ENCODE measurements at places on chromosomes 2 and 18.

DNA sequence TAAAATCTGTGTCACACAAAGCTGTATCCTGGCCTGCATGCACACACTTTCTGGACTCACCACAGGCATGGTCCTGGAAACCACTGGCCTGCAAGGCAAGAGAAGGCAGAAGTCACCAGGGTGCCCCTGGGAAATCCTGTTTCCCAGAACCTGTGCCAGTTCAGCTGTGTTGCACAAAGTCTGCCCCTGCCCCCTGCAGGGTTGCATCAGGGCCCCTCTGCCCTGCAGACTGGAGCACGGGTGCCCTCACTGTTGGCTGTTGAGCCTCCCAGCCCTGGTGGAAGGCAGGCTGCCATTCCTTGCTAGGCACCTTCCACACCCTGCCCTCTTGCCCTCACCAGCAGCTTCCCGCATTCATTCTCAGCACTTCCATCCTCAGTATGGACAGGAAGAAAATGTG lies 18.0 kb upstream of the TUBB6 start:
- peaks cover 62% of the 10 kb centered on the region for H3K27me3 ChIP-seq
- peaks cover 3% of the 10 kb centered on the region for H3K4me1 ChIP-seq
- H3K36me3 ChIP-seq = no peaks in the 10 kb centered on the region
- H3K4me3 ChIP-seq = no peak overlapping the region

DNA sequence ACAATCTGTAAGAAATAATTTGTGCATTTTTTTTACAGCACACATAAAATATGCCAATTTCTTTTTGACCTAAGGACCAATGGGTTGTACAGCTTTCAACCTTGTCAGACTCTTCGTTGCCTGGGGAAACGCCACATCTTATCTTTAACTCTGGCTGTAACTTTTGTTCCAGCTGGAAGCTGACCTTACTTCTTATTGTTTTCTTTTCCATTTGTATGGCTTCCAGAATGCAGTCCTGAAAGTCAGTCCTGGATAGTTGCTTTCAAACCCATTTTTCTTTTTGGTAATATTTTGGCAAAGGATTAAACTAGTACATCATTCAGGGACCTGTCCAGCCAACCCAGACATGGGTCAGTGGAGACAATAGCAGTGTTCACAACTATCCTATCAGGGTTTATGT lies 686.5 kb upstream of the CDH2 start:
- DNase-seq = no peak
- no peaks in the 10 kb centered on the region for H3K27me3 ChIP-seq
- no peak overlapping the region for H3K4me3 ChIP-seq
- H3K4me1 ChIP-seq = no peaks in the 10 kb centered on the region
- no peaks in the 10 kb centered on the region for H3K36me3 ChIP-seq
- H3K27ac ChIP-seq = no peak overlapping the region

DNA sequence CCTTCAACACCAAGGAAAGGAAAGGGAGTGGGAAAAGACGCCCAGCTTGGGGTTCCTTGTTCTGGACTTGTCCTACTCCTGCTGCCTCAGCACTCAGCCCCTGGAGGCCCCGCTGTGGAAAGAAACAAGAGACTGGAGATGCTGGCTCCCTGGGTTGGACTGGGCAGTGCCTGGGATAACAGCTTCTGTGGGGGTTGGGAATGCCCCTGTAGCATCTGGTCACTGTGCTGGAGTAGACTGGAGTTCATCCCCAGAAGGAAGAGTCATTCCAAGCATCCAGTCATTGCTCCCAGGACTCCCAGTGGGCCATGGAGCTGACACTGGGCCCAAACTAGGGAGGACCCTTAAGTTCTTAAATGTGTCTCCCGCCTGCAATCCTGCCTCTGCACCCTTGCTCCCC lies 129.3 kb upstream of the HAAO start:
- no peak overlapping the region for H3K4me3 ChIP-seq
- H3K27ac ChIP-seq = no peak overlapping the region
- H3K27me3 ChIP-seq = peaks cover 26% of the 10 kb centered on the region
- no peak for DNase-seq
- H3K4me1 ChIP-seq = no peaks in the 10 kb centered on the region

DNA sequence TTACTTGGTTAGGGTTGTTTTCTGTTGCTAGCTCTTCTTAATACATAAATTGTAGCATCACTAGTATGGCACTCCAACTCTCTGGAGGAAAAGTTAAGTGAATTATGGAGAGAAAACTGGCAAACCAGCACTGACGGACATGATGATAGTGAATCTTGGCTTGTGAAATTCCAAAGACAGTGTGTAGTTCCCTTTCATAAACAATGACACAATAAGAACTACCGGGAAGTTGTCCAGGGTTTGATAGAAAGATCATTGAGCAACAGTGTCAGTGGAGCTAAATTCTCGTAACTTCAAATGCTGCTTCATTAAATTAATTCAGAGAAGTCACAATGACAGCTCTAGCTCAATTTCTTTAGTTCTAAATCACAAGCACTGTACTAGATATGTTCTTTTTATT lies 66.5 kb downstream of the RIT2 start:
- H3K36me3 ChIP-seq = no peaks in the 10 kb centered on the region
- no peaks in the 10 kb centered on the region for H3K27me3 ChIP-seq
- no peaks in the 10 kb centered on the region for H3K4me1 ChIP-seq
- no peak overlapping the region for H3K4me3 ChIP-seq
- no peak for DNase-seq

GRCh38 chr18:22517356-22517755 lies 99.6 kb upstream of the CTAGE1 start:
- no peaks in the 10 kb centered on the region for H3K4me1 ChIP-seq
- H3K4me3 ChIP-seq = no peak overlapping the region
- H3K27ac ChIP-seq = no peak overlapping the region
- H3K36me3 ChIP-seq = no peaks in the 10 kb centered on the region
- no peak for DNase-seq

- H3K4me3 ChIP-seq = no peak overlapping the region
- no peaks in the 10 kb centered on the region for H3K27me3 ChIP-seq
- no peak for DNase-seq
- H3K36me3 ChIP-seq = no peaks in the 10 kb centered on the region
These were observed 229.7 kb downstream of the DYSF start for GRCh38 chr2:71683070-71683469.

GRCh38 chr2:69960821-69961220 lies 610 bp downstream of the ASPRV1 start:
- peaks cover 12% of the 10 kb centered on the region for H3K4me1 ChIP-seq
- DNase-seq = no peak
- H3K27me3 ChIP-seq = peaks cover 57% of the 10 kb centered on the region
- no peak overlapping the region for H3K4me3 ChIP-seq
- no peak overlapping the region for H3K27ac ChIP-seq

DNA sequence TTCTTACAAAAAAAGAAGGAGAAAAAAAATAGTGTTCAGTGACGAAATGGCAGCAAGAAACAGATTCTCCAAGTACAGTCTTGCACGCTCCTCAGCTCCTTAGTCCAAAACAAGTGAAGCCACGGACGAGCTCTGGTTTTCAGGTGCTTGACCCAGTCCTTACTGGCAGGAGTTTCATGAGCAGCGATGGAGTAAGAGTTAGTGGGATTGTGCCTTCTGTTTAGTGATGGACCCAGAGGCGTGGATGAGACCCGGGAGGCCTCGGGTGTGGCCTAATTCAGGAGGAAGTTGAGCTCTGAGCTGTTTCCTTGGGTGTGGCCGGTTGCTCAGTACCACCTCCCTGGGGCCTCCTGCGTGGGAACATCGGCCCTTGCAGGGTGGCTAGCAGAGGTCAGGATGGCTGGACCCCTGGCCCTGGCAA lies 52.0 kb downstream of the KIF5C start:
- peaks cover 25% of the 10 kb centered on the region for H3K4me1 ChIP-seq
- H3K4me3 ChIP-seq = peak overlapping the region; percentile 68
- H3K36me3 ChIP-seq = no peaks in the 10 kb centered on the region
- DNase-seq = peak; percentile 44
- peak overlapping the region; percentile 70 for H3K27ac ChIP-seq
- H3K27me3 ChIP-seq = no peaks in the 10 kb centered on the region

DNA sequence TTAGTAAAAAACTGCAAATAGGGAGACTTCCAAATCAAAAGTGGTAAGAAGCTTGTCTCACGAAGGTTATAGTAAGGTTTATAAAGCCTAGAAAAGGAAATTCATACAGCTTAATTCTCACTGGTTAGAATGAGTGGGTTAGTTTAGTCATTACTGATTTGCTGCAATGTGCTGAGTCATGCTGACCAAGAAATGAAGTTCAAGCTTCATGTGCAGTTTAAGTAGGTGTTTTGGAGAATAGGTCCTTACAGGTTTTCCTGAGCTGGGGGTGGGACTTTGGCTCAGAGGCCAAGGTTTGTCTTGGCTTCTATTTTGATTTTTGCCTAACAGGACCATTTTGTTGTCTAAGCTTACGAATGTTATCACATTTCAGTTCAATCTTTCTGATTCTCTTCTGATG lies 15.1 kb downstream of the CLIP4 start:
- DNase-seq = no peak
- no peak overlapping the region for H3K4me3 ChIP-seq
- no peak overlapping the region for H3K27ac ChIP-seq
- H3K4me1 ChIP-seq = peaks cover 25% of the 10 kb centered on the region
- H3K27me3 ChIP-seq = no peaks in the 10 kb centered on the region

GRCh38 chr2:143345887-143346787 lies 216.9 kb downstream of the ARHGAP15 start:
- no peak overlapping the region for H3K27ac ChIP-seq
- no peaks in the 10 kb centered on the region for H3K4me1 ChIP-seq
- no peak overlapping the region for H3K4me3 ChIP-seq
- peaks cover 12% of the 10 kb centered on the region for H3K36me3 ChIP-seq
- no peaks in the 10 kb centered on the region for H3K27me3 ChIP-seq

DNA sequence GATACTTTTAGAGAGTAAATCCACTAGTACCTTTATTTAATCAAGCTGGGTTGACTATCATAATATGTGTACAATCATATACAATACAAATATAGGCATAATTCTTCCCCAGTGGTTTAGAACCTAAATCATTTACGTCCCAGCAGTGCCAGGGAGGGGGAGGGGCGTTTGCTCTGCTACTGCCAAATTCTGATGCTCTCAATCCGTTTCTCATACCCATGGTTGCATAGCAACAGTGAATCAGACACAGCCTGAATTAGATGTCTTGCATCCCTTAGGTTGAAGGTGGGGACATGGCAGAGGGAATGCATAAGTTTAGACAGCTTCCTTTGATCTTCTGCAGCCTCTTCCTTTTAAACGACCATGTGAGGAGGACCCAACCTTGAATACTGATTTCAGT lies 135.4 kb downstream of the ABCA12 start:
- H3K27me3 ChIP-seq = no peaks in the 10 kb centered on the region
- H3K27ac ChIP-seq = no peak overlapping the region
- H3K36me3 ChIP-seq = no peaks in the 10 kb centered on the region
- H3K4me3 ChIP-seq = no peak overlapping the region
- no peak for DNase-seq
- H3K4me1 ChIP-seq = no peaks in the 10 kb centered on the region

- H3K36me3 ChIP-seq = no peaks in the 10 kb centered on the region
- H3K4me3 ChIP-seq = no peak overlapping the region
- no peak overlapping the region for H3K27ac ChIP-seq
- no peaks in the 10 kb centered on the region for H3K27me3 ChIP-seq
- no peak for DNase-seq
These were observed 122.2 kb upstream of the NXPH2 start for GRCh38 chr2:138902239-138902871.

GRCh38 chr2:224957540-224958461 lies 84.5 kb downstream of the DOCK10 start:
- H3K36me3 ChIP-seq = peaks cover 66% of the 10 kb centered on the region
- H3K4me3 ChIP-seq = no peak overlapping the region
- no peaks in the 10 kb centered on the region for H3K27me3 ChIP-seq
- DNase-seq = no peak
- peak overlapping the region; percentile 82 for H3K27ac ChIP-seq
- peaks cover 75% of the 10 kb centered on the region for H3K4me1 ChIP-seq

DNA sequence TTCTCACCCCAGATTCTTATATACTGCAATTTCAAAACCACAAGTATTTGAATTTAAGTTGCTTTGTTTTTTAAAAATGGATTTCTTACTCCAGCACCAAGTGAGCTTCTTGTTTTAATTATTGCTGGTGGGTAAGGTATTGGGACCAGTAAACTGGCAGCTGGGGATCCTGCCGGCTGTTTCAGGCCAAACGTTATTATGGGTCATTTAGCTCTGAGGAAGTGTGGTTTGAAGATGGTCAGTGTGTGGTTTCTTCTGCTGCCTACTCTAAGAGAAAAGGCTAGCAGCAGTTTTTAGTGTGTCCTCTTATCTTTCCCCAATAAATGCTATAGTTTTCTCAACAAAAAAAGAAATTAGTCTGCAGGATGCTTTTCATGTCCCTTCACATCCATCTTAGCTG lies 30.6 kb downstream of the CFAP221 start:
- H3K27me3 ChIP-seq = peaks cover 9% of the 10 kb centered on the region
- H3K4me3 ChIP-seq = no peak overlapping the region
- no peaks in the 10 kb centered on the region for H3K36me3 ChIP-seq
- no peaks in the 10 kb centered on the region for H3K4me1 ChIP-seq

GRCh38 chr18:5639131-5639530 lies 95.3 kb upstream of the EPB41L3 start:
- no peaks in the 10 kb centered on the region for H3K4me1 ChIP-seq
- H3K27ac ChIP-seq = no peak overlapping the region

GRCh38 chr2:215751200-215751910 lies 262.0 kb downstream of the MREG start:
- DNase-seq = no peak
- peaks cover 16% of the 10 kb centered on the region for H3K4me1 ChIP-seq
- no peaks in the 10 kb centered on the region for H3K36me3 ChIP-seq
- no peak overlapping the region for H3K27ac ChIP-seq
- H3K27me3 ChIP-seq = peaks cover 17% of the 10 kb centered on the region
- H3K4me3 ChIP-seq = no peak overlapping the region

DNA sequence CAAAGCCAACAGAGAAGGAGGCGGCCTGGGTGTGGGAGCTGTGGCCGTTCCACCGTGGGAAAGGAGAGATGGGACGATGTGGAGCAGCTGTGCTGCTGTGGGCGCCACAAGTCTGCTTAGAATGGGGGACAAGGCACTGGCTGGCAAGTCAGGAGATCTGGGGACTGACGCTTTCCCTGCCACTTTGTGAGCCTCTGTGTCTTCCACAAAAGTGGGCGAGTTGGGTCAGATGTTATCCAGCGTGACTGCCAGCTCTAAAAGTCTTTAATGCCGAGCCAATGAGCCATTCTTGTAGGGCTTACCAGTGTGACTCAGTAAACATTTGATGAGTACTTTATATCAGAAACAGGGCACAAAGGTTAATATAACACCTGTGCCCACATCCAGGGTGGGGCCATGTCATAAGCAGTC lies 113.6 kb upstream of the MGAT5 start:
- H3K4me1 ChIP-seq = peaks cover 39% of the 10 kb centered on the region
- H3K27me3 ChIP-seq = no peaks in the 10 kb centered on the region
- H3K27ac ChIP-seq = no peak overlapping the region
- peaks cover 19% of the 10 kb centered on the region for H3K36me3 ChIP-seq

DNA sequence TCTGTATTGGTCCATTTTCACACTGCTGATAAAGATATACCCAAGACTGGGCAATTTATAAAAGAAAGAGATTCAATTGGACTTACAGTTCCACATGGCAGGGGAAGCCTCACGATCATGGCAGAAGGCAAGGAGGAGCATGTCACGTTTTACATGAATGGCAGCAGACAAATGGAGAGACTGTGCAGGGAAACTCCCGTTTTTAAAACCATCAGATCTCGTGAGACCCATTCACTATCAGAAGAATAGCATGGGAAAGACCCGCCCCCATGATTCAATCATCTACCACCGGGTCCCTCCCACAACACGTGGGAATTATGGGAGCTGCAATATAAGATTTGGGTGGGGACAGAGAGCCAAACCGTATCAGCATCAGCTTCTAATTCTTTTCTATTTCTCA lies 217.0 kb downstream of the ANAPC1 start:
- no peaks in the 10 kb centered on the region for H3K36me3 ChIP-seq
- peaks cover 16% of the 10 kb centered on the region for H3K4me1 ChIP-seq
- peaks cover 21% of the 10 kb centered on the region for H3K27me3 ChIP-seq
- H3K27ac ChIP-seq = no peak overlapping the region
- no peak overlapping the region for H3K4me3 ChIP-seq
- no peak for DNase-seq

All from activated naive CD4-positive, alpha-beta T cell treated with anti-CD3 and anti-CD28 coated beads, Interleukin-2, amount 10 ng/mL, durations not matched to agents 7 days and 5 days (primary cell).